NCI-H226 (cell line): ENCODE measurements at places on chromosomes 6 and 20.

DNA sequence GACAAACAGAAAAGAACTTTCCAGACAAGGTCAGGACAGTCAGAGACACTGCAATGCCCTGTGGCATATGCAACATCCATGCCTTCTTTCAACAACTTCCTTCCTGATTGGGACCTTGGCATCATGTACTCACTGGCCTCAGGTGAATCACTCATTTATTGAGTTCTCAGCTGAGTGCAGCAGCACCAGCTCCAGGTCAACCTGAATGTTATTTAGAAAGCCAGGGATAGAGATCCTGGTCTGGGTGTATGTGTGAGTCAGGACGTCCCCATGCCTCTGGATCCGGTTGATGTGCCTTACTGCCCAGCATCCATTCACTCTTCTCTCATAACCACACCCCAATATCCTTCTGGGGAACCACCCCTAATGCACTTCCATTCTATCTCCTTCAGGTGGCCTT, 54.4 kb downstream of the SNRNP48 start:
- no peak for DNase-seq

DNA sequence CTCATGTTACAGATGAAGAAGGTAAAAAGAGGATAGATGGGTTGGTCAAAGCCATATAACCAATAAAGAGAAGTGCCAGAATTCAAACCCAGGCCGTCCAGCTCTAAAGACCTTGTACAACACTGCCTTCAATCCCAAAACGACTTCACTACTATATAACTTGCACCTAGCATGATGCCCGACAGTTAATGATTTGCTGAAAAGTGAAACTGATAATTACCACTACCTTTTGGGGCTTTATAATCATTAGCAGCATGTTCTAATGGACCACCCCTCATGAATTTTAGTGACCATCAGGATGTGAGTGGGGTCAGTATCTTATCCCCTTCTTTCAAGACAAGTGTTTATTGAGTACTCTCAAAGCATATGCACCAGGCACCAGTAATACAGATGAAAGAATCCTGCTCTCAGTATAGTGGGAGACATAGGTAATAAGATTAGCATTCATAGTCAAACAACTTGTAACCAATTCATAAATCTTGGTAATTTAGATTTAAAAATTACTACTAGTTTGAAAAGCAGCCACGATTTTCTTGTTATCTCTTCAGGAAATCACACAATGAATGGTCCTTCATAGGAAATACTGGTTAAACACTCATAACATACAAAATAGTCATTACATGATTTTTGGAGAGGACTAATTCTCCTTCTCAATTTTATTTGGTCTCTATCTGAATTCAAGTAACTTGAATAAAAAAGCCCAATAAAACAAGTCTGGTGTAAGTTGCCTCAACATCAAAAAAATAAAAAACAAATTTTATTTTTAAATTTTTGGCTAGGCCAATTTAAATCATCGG, 98.0 kb downstream of the EPB41L2 start:
- DNase-seq: no peak

GRCh38 chr6:134588267-134588666, 270.4 kb upstream of the SGK1 start:
- DNase-seq: no peak

DNA sequence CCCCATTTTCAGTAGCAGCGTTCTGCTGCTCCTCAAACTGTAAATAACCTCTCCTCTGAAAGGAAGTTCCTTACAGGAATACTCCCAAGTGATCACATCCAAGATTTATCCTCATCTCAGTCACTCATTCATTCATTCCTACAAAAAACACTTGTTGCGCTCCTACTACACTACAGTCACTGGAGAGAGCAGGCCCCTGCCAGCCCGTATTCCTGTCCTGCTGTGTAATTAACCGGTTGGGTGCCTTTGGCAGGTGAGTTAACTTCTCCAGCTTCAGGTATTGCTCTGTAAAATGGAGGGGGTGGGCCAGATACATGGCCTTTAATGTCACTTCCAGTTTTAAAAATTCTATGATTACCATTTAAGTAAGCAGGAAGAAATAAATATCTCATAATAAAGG, 15.0 kb upstream of the ZBTB24 start:
- no peak for DNase-seq

DNA sequence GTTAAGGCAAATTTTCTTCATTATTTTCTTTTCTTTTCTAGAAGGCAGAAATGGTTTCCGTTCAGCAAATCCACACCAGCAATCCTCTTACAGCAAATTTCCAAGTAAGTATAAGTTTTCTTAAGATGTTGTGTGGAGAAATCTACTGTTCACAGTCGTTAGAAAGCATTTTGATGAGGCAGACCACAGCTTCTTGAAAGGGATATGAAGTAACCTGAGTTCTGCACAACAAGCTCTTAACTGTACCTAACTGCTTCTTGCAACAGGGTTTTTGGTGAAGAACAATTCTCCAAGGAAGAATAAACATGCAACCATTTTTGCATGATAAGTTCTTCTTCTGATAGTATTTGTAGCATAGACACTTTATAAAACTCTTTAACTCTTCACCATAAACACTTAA, 45.3 kb upstream of the STXBP5 start:
- no peak for DNase-seq

DNA sequence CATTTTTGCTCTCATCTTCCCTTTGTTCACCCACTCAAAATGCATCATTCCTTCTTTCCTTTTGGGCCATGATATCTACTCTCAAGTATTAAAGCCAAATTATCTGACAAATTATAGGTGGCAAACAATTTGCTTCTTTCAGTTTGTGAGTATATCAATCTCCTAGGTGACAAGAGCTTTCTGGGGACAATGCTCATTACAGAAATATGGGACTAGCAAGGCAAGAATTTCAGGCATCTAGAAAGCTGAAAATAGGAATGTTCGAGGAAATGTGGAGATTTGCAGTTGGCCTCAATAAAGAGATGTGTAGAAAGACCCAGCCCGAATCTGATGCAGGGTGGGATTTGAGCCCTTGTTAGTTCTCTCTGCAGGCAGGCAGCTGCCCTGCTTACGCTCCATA, 71.8 kb downstream of the ALDH8A1 start:
- no peak for DNase-seq

DNA sequence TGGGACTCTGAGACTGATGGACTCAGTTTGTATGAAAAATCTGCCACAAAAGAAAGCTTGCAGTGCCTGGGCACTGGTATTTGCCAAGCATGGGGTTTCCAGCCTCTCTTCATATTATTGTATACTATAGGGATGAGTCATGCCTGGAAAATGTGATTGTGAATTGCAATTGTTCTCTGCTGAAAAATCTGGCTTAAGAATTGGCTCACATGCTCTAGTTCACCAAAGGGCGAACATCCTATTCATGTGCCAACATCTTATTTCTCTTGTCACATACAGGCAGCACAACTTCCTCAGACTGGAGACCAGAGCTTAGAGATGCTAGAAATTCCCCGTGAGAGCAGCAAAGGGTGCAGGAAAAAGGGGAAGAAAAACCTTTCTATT, 103.6 kb upstream of the KCNK16 start:
- DNase-seq: peak; percentile 83

- no peak for DNase-seq
Observed at GRCh38 chr20:48659858-48660257, 167.9 kb downstream of the PREX1 start.

GRCh38 chr20:47927944-47928343, 142.7 kb upstream of the SULF2 start:
- DNase-seq: no peak

GRCh38 chr6:158560836-158561320, 987 bp downstream of the TMEM181 start:
- DNase-seq: no peak

DNA sequence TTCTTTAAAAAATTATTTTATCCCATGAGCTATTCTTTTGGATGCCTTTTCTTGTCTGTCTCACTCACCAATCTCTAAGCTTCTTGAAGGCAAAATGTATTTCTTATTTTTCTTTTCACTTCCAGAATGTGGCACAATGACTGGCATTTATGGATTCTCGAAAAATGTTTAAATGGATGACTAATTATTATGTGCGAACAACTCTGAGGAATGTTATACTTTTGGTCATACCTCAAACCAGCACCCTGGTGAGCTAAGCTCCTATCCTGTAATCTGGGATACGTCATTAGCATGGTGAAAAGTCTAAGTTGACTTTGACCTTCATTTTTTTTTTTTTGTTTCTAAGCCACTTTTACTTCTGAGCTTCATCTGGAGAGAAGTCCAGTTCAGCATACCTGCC, 214.0 kb upstream of the CEP162 start:
- no peak for DNase-seq
